BJ (cell line): ENCODE measurements at places on chromosomes 6 and 20.
A peak's percentile ranks its signal among the peaks of the same experiment; 100 is the strongest.

DNA sequence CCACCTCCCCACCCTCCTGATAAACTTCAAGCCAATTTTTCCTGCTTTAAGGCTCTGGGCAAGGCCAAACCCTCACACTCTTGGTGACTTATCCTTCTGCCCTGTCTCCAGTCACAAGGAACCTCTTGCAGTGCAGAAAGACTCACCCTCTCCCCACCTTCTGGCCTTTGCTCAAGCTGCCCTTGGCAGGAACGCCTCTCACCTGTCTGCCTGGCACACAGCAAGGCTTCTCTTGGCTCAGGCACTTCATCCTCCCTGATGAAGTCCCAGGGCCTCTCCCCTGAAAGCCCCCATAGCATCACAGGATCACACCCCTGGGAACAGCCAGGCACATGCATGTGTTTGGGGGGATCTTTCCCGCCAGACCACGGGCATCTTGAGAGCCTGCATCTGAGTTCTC lies 68.8 kb upstream of the NNAT start:
- DNase-seq: no peak

DNA sequence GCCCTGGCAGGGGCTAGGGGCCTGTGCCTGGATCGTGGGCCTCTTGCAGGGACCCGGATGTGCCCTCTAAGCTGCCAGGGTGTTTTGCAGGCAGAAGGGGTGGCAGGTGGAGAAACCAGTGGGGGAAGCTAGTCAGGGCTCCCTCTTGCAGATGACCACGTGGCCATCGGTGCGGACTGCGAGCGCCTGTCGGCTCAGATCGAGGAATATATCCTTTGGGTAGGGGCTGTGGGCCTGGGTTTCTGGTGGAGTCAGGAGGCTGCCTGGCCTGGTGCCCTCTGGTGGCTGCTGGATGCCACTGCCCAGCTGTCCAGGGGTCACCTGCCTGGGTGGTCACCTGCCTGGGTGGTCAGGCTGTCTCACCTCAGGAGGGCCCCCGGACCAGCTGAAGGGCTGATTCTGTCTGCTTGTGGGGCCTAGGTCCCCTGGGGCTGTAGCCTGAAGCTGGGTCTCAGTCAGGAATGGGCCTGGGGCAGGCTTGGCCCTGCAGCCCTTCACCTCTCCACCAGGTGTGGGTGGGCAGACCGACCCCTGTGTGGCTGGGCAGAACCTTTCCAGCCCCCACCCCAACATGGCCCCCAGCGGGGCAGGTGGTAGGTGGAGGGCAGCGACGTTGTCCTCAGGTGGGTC lies 6.7 kb downstream of the TCEA2 start:
- DNase-seq: no peak

DNA sequence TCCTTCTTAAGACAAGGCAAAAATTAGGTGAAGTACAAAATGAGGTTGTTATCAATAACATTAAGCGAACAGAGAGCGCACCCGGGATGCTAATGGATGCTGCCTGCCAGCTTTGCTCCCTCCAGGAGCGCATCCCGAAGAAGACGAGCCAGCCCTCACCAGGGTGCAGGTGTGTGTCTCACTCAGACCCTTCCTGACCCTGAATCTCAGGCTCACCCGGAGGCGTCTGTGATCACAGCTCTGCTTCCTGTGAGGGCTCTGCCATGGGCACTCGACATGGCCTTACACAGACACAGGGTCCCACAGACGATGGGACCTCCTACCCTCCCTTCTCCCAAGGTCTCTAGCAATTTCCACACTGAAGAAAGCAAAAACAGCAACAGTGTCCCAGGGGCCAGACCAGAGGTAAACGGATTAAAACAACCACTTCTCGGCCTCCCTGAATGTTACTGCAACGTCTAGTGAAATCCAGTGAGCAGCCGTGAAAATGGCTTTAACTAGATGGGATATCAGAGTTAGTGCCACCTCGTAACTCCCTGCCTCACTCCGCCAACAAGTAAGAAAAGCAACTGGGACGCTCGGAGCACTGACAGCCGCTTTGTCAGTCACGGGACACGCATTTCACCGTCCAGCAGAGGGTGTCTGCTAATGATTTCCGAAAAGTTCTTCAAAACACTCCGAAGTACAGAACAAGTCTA lies 11.7 kb downstream of the ZBTB46 start:
- no peak for DNase-seq

- no peak for DNase-seq
Measured at GRCh38 chr20:63290677-63291472, 2.1 kb upstream of the COL20A1 start.

DNA sequence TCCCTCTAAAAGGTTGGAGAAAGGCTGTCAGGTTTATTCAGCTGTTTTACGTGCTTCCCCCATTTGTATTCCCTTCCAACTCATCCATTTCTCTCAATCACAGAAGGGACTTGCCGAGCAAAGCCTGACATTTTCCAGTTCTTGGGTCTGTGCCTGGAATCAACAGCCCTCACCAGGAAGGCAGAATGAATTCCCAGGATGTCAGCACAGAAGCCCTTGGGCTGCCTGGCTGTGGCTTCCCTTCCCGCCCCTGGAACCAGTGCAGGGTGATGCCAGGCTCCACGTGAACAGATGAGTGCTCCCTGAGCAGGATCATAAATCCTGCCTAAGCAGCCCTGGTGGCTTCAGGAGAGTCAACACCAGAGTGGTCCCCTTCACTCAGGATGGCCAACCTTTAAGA lies 86.1 kb upstream of the CD83 start:
- DNase-seq: no peak

GRCh38 chr6:13250703-13251102 lies 77.6 kb downstream of the TBC1D7 start:
- no peak for DNase-seq

DNA sequence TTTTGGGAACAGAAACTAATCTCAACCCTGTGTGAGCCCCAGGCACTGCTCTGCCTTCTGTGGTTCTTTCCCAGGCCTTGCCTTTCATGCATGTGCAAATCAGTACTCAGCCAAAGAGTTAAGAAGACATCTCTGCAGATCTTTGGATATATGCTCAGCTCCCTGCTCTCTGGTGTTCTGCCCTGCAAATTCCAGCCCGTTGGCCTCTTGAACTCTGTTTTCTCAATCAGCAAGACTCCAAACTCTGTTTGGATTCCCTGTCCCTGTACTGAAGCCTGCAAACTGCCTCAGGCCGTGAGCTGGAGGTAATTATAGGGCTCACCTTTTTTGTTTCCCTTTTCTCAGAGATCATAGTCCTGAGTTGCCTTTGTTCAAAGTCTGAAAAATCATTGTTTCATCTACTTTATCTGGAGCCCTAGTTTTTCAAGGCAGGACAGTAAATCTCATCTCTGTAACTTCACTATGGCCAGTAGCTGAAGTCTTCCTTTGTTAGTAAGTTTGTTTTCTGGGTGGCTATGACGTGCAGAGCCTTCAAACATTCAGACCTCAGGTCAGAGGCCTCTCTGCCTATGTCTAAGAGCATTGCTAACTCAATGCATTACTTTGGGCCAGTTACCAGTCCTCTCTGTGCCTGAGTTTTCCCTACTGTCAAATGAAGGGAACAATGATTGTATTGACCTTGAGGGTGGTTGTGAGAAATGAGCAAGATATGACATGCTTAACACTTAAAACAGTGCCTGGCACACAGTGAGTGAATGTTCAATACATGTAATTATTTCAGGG lies 15.9 kb upstream of the MDFI start:
- DNase-seq: no peak

GRCh38 chr20:2151858-2152281 lies 50.2 kb downstream of the STK35 start:
- DNase-seq: peak; percentile 26

DNA sequence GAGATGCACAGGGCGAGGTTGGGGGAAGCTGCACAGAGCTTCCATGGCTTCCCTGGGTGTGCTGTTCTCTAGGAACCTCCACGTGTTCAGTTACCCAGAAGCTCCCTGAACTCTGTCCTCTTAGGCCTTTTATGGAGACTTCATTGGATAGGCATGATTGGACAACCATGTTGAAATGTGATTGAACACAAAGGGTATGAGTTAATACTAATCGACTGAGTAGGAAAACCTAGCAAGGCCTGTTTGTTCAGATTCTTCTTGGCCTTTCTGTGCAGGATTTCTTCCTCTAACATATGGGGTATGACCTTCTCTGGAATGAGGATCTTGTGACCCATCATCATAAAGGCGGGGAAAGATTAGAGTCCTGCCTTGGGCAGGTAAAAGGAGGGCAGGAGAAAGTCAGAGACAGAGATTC lies 70.7 kb upstream of the SMIM29 start:
- DNase-seq: no peak

GRCh38 chr20:10946124-10946880 lies 272.5 kb upstream of the JAG1 start:
- no peak for DNase-seq

GRCh38 chr6:106334646-106335448 lies 9.3 kb upstream of the ATG5 start:
- DNase-seq: peak; percentile 9

- no peak for DNase-seq
Measured at GRCh38 chr20:59007665-59008511, 834 bp upstream of the CTSZ start.
